HEK293T (cell line): ENCODE measurements at places on chromosomes 4 and X.
A peak's percentile ranks its signal among the peaks of the same experiment; 100 is the strongest.

DNA sequence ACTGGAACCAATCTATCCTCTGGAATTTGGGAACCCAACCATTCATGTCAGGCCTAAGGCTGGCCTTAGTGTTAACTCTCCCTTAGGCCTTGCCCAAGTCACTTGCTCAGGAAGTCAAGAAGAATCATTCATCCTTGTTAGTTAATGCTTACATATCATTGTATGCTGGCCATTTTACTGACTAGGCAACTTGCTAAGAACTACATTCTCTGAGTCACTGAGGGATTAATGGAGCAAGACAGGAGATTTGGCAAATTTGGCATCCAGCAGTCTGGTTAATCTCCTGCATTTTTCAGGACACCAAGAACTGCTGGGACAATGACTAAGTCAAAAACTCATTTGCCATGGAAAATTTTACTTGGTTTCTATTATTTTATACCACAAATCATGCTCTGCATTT is 115.8 kb upstream of the DDIT4L start:
- no peak for DNase-seq

DNA sequence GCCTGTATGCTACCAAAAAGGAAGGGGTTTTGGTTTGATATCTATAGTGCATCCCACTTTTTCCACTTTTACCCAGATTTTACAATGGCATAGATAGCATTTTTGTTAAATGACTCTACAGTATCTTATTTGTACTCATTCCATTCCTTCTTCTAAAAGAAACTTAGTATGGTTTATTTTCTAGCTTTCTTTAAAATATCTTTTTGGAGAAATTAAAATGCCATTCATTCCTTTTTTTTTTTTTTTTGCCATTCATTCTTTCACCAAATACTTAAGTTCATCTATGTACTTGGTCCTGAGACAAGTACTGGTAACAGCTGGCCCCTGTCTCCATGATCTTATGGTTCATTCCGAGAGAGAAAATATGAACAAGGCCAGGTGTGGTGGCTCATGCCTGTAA is 49.1 kb downstream of the MID1 start:
- no peak for DNase-seq

GRCh38 chr4:122009524-122009923 is 57.7 kb upstream of the TRPC3 start:
- DNase-seq: no peak

- DNase-seq: no peak
Observed at GRCh38 chr4:37815591-37815990, 10.9 kb upstream of the PGM2 start.

DNA sequence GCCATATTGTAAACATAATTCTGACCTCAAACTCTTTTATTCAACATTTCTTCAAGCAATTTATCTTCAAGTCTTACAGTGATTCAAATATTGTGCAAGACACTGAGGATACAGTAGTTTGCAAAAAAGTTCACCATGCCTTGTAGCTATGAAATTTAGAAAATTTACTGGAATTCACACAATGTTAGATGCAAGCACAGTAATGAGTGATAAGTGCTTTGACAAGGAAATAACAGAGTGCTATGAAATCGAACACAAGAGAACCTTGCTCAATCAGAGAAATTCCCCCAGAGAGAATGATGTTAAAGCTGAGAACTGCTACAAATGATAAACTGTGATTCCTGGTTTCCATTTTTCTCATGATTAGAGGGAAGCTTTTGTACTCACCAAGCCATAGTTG is 952.9 kb downstream of the FAT4 start:
- DNase-seq: no peak

- no peak for DNase-seq
Observed at GRCh38 chrX:40984962-40985361, 100.3 kb upstream of the USP9X start.

DNA sequence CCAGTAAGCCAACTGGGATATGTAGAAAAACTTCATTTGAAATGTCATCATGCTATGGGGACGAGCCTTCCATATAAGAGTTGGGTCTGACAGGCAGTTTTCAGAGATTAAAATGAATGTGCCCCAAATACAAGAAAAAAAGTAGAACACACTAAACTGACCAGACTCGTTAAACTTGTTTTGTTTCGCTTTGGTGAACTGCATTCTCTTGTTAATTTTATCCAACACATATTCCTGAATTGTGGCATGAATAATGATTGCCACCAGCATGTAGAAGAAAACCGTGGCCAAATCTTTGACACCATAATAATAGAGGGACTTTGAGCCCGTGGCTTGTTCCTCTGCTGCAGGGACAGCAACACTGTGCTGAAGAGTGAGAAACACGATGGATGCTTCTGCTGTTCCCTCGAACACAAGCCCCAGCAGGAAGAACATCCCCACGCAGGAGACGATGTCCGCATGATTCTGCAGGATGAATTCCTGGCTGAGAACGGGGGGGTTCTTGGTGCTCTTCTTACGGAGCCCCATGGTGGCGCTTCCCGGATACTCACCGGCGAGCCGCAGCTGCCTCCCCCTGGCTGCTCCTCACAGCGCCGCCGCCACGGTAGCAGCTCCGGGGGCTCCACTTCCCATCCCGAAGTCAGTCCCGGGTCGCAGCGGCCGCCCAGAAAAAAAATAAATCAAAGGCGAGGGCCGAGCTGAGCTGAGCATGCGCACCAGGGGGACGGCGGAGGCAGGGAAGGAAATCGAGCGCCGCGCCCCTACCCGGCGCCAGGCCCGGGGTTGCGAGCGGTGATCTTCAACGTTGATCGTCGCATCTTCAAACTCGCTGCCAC is at the start of gene TRAM1L1:
TRAM1L1 (minus strand) TSS at position 711 of the 836 bp plus-strand sequence; CDS start at position 528, 183 bp downstream.
- peak; percentile 84 for DNase-seq

- DNase-seq: no peak
Observed at GRCh38 chrX:8084006-8084405, 87.1 kb downstream of the VCX2 start.

DNA sequence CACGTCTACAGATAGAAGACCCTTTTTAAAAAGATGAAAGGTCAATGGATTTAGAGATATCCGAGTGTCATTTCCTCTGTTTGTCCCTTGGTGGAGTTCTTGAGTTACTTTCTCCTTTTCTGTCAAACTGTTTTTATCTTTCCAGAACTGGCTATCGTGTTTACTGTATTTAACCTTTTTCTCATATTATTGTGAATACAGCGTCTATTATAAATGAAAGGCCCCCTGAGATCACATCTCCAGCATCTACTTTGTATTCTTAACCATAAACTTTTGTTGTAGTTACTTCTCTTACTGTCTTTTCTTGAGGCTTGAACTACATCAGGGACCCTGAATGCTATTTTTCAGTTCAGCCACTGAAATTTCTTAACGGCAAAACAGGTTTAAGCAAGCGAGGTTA is 4.0 kb upstream of the PCDH7 start:
- DNase-seq: no peak

GRCh38 chr4:158850800-158851644 is 82.2 kb downstream of the FNIP2 start:
- no peak for DNase-seq

DNA sequence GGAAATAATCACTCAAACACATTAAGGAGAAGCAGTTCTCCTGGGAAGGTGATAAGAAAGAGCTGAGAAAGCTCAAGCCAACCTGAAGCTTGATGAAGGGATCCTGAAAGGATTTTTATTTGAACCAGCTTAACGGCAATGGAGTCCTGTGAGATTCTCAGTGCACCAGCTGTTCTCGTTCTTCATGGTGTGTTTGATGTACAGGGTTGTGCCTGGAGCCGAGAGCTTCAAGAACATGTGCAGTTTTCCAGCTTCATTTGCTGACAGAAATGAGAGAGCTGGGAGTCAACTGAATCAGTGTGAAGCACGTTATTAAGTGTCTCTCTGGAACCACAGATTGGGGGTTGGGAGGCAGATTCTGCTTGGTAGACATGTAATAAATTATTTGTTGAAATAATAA is 115.7 kb downstream of the ANKRD50 start:
- DNase-seq: peak; percentile 4

DNA sequence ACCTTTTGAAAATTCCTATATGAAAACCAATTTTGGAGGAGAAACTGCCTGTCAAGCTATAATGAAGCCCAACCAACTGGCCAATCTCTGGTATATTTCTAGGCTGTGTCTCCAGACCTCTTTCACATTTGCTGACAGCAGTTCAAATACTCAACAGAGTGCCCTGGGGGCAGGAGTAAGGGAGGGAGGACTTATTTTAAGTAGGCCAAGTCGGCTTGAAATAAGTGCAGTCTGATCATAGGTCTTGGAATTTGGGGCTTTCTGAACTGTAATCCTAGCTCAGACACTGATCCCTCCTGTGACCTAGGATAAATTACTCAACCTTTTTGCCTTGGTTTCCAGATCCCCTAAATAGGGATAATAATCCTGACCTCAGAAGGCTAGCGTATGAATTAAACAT is 59.4 kb upstream of the SLC7A11 start:
- DNase-seq: no peak

DNA sequence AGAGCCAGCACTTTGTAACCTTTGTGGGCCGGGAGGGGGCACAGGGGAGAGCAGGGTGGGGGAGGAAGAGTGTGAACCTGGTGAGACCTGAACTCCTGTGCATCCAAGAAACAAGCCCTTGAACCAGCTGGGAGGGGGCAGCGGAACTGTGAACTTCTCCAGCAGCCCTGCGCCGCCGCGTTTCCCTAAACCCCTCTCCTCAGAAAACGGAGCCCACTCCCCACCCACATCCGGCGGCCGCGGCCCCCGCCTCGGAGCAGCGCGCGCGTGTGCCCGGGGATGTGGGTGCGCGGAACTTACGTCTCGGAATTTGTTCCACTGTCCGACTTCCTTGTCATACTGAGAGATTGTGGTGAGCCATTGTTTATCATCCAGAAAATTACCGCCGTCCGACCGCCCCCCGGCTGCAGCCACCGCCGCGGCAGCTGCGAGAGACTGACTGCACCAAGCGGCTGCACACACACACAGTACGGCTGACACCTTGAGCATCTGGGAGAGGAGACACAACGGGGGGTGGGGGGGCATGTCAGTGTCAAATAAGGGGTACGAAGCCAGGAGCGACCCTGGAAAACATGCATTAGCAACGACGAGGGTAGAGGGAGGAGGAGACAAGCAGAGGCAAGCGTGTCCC is 494 bp downstream of the SPOCK3 start:
- DNase-seq: peak; percentile 12

DNA sequence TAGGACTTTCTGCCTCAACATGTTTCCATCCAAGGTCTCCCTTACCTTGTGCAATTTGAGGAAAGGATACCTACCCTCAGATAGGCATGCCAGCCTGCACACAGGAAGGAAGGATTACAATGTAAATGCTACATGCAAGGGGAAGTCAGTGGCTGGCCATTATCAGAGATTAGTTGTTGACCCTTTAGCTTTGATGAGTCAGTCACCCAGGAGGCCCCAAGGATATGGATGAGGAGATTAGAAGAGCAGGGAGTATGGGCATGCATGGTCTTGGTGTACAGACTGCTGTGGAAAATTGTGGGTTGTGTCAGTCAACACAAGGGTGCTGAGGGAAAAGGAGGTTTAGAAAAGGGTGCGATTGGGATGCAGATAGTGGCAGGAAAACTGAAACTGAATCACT is 92.0 kb downstream of the GUCY2F start:
- no peak for DNase-seq

- DNase-seq: no peak
Observed at GRCh38 chrX:106585478-106585877, 26.3 kb upstream of the RADX start.

DNA sequence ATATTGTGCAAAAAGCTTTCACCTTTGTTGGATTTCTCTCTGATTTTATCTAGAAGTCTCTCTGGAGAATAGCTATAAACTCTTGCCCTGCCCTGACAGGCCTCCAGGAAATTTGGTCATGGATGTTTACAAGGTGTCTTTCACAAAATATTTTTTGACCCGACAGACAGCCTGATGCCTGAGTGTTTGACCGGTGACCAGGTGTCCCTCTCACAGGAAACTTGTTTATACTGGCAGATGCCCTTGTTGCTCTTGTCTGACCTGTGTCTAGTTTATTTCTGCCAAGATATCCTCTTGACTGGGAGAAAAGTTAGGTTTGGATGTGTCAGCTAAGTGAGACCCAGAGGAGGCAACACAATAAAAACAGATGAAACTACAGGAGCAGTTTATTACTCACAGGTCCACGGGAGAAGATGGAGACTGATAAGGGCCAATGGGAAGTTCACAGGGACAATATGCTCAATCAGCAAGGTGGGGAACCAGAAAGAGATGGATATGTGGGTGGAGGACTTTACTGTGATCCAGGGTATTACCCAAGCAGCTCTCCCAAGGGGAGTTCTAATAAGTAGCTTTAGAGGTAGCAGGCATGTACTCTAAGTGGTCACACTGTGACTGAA is 243.3 kb downstream of the ARAP2 start:
- DNase-seq: no peak
